ENCODE measurements at places on chromosomes 3 and 15. TPM values are rescaled to one million over a fixed set of nuclear protein-coding genes. Genes with fewer than 3 reads are reported as not detected.

GRCh38 chr3:195105841-195106417 lies 165.0 kb downstream of the XXYLT1 start:
- no peak for DNase-seq
- peak overlapping the region; percentile 5 for H3K27ac ChIP-seq
- H3K4me3 ChIP-seq: no peak overlapping the region
- H3K36me3 ChIP-seq: no peaks in the 10 kb centered on the region
- no peaks in the 10 kb centered on the region for H3K27me3 ChIP-seq
- peaks cover 9% of the 10 kb centered on the region for H3K4me1 ChIP-seq

- H3K4me1 ChIP-seq: no peaks in the 10 kb centered on the region
- no peak overlapping the region for H3K27ac ChIP-seq
- no peaks in the 10 kb centered on the region for H3K36me3 ChIP-seq
- H3K27me3 ChIP-seq: no peaks in the 10 kb centered on the region
- H3K4me3 ChIP-seq: no peak overlapping the region
These were observed 11.9 kb upstream of the BLM start for GRCh38 chr15:90705212-90705611.

- no peaks in the 10 kb centered on the region for H3K4me1 ChIP-seq
- H3K36me3 ChIP-seq: no peaks in the 10 kb centered on the region
- no peaks in the 10 kb centered on the region for H3K27me3 ChIP-seq
- DNase-seq: no peak
These were observed 116.9 kb upstream of the RAD18 start for GRCh38 chr3:9080163-9080562.

DNA sequence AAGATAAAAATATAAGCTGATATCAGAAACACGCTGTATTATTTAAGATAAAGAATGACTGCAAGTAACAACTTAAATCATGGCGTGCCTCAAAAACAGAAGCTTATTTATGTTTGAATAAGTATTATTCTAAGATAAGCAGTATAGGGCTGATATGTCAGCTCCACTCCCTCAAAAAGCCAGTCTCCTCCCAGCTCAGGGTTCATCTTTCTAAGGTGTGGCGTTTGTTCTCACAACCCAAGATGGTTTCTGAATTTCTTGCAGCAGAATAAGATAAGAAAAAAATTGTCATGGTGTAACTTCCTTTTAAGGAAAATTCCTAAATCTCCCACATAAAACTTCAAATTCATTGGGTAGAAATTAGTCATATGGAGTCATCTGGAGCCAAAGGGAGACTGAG lies 166.1 kb upstream of the POU1F1 start:
- H3K36me3 ChIP-seq: no peaks in the 10 kb centered on the region
- DNase-seq: no peak
- H3K4me3 ChIP-seq: no peak overlapping the region
- H3K27me3 ChIP-seq: no peaks in the 10 kb centered on the region
- H3K27ac ChIP-seq: no peak overlapping the region
- H3K4me1 ChIP-seq: no peaks in the 10 kb centered on the region

DNA sequence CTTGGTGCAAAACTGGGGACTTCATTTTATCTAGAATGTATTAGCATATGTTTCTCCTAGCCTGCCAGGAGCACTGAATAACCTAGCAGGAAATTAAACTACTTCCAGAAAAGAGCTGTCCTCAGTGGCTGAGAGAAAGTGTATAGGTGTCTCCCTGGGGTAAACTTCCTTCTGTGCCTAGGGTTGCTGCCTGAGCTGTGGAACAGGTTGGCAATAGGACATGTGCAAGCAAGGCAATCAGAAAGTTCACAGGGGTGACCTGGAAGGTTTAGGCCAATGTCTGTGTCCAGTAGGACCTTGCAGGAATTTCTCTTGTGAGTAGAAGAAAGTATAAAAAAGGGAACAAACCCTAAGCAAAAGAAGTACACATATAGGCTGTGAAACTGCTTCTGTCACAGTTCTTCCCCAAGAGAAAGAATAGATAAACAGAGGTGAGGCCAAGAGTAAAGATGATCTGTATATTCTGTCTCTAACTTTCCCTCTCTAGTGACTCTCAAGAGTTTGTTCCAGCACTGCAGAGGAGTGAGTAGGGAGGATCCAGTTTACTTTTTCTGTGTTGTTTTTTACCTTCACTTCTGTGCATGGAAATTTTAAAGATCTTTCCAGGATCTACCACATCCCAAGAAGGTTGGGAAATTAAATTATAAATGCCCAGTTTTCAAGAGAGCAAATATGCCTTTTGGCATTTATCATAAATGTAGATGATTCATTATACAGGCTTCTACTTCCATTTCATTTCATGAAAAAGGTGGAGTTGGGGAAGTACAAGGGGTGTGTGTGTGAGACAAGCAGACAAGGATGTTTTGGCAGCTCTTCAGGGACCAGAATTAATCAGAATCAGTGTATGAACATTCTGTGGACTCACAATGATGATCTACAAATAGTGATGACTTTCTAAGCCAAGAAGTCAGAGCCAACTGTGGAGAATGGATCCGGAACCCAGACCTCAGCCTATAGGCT lies 155.2 kb downstream of the RBPMS2 start:
- no peaks in the 10 kb centered on the region for H3K36me3 ChIP-seq
- no peaks in the 10 kb centered on the region for H3K4me1 ChIP-seq
- peak overlapping the region; percentile 47 for H3K27ac ChIP-seq
- no peak for DNase-seq
- H3K4me3 ChIP-seq: no peak overlapping the region

DNA sequence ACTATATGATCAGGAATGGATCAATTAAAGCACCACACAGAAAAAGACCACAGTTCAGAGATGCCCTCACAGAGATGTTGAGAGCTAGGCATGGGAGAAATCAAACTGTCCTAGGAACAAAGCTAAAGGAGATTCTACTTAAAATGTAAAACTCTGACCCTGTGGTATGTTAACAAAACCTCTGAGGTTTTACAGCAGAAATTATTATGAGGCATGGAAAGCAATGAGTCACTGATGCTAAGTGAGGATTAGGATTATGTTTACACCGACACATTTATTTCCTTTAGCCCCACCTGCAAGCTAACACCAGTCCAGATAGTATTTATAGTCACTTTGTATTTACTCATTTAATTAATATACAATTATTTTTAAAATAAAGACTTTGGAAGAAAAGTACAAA lies 1242.2 kb downstream of the OTOL1 start:
- H3K27ac ChIP-seq: no peak overlapping the region
- no peaks in the 10 kb centered on the region for H3K27me3 ChIP-seq
- DNase-seq: no peak
- no peak overlapping the region for H3K4me3 ChIP-seq
- no peaks in the 10 kb centered on the region for H3K4me1 ChIP-seq
- H3K36me3 ChIP-seq: no peaks in the 10 kb centered on the region

GRCh38 chr3:33096093-33096868 lies 665 bp downstream of the GLB1 start:
- peak overlapping the region; percentile 69 for H3K4me3 ChIP-seq
- no peaks in the 10 kb centered on the region for H3K27me3 ChIP-seq
- H3K4me1 ChIP-seq: no peaks in the 10 kb centered on the region
- H3K27ac ChIP-seq: peak overlapping the region; percentile 93

DNA sequence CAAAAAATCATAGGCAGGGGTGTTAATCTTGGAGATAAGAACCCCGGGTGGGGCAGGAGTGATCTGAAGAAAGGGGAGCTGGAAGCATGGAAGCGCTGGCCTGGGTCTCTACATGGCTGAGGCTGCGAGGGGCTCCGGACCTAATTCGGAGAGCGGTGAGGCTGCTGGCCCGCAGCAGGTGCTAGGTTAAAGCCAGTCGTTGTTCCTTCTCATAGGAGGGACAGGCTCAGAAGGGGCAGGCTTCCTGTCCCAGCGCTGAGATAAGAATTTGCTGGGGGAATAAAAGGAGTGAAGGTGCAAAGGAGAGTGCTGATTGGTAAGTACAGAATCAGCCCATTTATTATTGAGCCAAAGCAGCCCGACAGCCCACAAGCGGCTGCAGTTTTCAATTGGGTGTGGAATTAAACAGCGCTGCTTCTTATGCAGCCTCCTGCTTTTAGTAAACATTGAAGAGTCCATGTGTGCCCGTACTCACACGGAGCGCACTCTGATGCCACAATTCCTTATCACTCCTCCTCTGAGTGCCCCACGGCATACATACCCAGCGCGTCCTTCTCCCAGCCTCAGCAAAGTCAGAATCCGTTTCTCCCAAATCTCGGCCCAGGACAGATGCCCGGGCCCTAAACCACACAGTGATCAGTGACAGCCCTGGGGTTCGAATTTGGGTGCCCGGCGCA lies 17.1 kb downstream of the CHST13 start:
- no peaks in the 10 kb centered on the region for H3K4me1 ChIP-seq
- no peaks in the 10 kb centered on the region for H3K27me3 ChIP-seq
- DNase-seq: peak; percentile 5
- H3K27ac ChIP-seq: no peak overlapping the region

DNA sequence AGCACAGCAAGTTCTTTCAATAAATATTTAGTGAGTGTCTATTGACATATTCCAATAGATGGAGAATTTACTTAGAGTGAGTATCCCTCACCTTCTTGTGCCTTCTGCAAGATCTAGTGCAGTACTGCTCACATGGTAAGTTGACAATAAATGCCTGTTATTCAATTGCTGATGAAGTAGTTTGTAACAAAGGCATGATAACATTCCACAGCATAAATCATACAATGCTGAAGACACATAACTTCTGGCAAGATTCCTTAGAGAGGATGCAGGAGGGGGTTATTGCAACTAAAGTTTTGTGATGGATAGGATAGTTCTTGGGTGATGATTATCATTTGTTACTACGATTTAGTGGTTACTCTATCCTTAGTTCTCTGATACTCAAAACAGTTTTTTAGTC lies 112.2 kb upstream of the RBMS3 start:
- H3K36me3 ChIP-seq: no peaks in the 10 kb centered on the region
- no peaks in the 10 kb centered on the region for H3K27me3 ChIP-seq
- H3K4me1 ChIP-seq: no peaks in the 10 kb centered on the region
- H3K4me3 ChIP-seq: no peak overlapping the region
- no peak overlapping the region for H3K27ac ChIP-seq

DNA sequence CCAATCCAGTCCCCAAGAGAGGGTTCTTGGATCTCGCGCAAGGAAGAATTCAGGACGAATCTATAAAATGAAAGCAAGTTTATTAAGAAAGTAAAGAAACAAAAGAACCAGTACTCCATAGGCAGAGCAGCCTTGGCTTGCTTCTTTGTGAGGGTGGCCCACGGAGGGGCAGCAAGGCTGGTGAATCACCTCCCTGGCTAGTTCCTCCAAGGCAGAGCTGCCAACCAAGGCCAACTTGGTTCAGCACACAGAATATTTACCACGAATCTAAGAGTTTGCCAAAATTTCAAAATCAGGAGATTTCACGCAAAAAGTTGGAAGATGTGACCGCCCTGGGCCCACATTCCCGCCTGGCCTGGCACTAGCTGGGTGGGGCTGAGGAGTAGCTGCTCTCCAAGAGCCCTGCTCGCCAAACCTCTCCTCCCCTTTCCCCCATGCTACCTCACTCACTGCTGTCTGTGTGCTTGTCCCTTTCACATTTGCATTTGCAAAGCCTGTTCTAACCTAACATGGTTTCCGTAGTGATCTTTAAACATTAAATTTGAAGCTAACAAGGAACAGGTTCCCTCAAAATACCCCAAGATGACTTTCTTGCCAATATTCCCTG lies 26.2 kb upstream of the DCUN1D1 start:
- DNase-seq: no peak
- H3K4me3 ChIP-seq: no peak overlapping the region
- no peaks in the 10 kb centered on the region for H3K4me1 ChIP-seq

DNA sequence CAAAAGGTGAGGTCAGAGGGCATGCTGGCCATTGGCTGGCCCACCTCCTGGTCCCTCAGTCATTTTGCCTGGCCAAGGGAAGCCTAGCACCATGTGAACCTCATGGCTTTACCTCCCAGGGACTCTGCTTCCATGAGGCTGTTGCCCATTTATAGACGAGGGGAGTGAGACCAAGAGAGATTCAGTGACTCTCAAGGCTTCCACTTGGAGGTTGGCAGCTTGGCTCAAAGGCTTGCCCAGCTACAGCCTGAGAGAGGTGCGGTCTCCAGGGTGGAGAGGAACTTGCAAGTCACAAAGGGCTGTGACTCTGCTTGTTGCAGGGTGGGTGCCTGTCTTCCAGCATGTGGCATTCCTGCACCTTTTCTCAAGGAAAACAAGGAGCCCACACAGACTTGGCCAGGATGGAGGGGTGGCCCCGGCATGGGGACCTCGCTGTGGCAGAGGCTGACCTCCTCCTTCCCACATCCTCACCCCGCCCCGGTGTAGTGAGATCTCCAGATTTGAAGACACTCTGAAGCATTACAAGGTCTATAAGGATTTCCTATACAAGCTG lies 24.5 kb downstream of the CFAP100 start:
- no peak for DNase-seq
- no peak overlapping the region for H3K4me3 ChIP-seq
- H3K27ac ChIP-seq: no peak overlapping the region
- H3K36me3 ChIP-seq: no peaks in the 10 kb centered on the region
- no peaks in the 10 kb centered on the region for H3K27me3 ChIP-seq

GRCh38 chr15:59438625-59439290 lies 772 bp downstream of the FAM81A start:
- H3K27me3 ChIP-seq: no peaks in the 10 kb centered on the region
- H3K4me3 ChIP-seq: peak overlapping the region; percentile 49
- no peaks in the 10 kb centered on the region for H3K4me1 ChIP-seq
- peak; percentile 56 for DNase-seq
- no peaks in the 10 kb centered on the region for H3K36me3 ChIP-seq

The TP63 gene
- total RNA-seq: not detected

The CADPS gene
- total RNA-seq: not detected

The LTK gene
- 0.55 TPM for total RNA-seq

The NANOGP8 gene
- not detected for total RNA-seq

The PRR20G gene
- total RNA-seq: not detected

The MCTP2 gene
- total RNA-seq: 5.9 TPM

The SERPINI1 gene
- 2.9 TPM for total RNA-seq

The PPARG gene
- total RNA-seq: 17.4 TPM

Data from uterus (tissue), 4 donors.